CD8-positive, alpha-beta memory T cell (primary cell): ENCODE measurements at places on chromosomes 4 and X.
A peak's percentile ranks its signal among the peaks of the same experiment; 100 is the strongest.

- DNase-seq, result no peak
Observed at GRCh38 chrX:15714529-15714928, 23.5 kb upstream of the CA5B start.

GRCh38 chr4:108036213-108036612 is 46.5 kb downstream of the HADH start:
- peak; percentile 22 for DNase-seq

DNA sequence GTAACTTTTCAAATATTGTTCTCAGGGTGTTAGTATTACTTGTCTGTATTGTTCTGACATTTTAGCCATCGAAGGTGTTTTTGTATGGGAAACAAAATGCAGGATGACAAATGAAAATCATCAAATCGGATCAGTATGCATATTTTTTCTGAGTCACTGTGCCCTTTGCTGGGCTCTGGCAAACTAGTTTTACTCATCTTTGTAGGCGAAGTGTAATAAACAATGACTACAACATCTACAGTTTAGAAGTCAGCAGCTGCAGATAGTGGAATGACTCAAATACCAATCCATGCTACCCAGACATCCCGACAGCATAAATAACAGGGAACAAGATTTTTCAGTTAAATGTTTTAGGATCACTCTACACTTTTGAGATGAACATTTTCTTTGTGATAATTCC is 557.3 kb upstream of the TENM3 start:
- DNase-seq, result no peak

DNA sequence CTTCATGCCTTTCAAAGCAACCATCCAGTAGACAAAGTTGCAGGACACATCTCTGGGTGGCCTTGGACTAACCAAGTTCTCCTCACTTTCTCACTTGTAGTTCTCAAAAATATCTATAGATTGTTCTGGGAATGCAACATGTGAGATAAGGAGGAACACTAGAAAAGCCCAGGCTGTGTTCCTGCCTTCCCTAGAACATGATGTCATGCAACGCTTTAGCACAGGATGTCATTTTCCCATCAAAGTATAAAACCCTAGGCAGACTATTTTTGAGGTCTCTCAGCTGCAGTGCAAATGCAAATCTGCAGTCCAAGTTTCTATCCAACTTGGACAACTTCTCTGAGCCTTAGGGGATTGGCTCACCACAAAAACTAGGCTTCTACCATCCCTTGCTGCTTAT is 78.8 kb upstream of the PCDH7 start:
- no peak for DNase-seq

GRCh38 chr4:140102421-140102820 is 51.6 kb downstream of the MAML3 start:
- no peak for DNase-seq
